Vagina (tissue), 2 donors: ENCODE measurements at places on chromosomes 5 and 9.

GRCh38 chr9:27933210-27934025, 360.1 kb upstream of the C9orf72 start:
- no peak for DNase-seq

DNA sequence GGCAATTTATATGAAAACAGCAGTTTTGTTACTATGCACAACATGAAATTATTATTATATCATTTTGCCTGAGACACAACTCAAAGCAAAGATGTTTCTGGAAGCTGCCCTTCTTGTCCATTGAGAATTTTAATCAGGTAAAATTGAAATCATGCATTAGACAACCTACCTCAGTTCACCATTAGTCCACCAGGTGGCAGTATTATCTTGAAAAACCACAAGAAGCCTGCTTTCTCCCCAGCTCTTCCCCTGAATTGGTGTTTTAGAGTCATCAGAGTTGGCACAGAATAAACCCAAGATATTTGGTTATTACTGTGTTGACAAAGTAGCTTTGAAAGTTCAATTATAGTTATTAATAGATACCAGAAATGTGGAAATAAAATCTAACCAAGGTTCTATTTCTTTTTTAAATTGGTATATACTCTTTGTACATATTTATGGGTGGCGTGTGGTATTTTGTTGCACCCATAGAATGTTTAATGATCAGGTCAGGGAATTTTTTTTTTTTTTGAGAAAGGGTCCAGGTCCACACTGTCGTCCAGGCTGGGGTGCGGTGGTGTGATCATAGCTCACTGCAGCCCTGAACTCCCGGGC, 25.7 kb downstream of the UTP15 start:
- no peak for DNase-seq

DNA sequence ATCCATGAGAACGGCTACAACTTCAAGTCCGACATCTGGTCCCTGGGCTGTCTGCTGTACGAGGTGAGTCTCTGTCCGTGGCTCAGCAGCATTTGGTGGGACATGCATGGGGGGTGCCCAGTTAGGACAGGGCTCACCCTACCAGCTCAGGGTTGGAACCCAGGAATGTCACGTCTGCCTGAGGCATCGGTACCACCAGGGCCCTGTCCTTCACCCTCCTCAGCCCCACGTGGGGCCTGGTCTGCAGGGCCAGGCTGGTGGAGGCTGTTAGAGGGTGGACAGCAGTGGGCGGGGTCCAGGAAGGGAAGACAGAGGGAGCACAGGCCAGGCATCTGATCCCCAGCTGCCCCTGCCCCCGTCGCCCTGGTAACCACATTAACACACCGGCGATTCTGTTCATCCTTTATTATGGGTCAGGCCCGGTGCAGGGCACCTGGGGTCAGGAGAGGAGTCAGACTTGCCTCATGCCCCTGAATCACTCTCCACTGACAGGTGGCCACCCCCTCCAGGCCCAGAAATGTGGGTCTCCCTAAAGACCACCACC, 75.6 kb downstream of the PSMB7 start:
- no peak for DNase-seq

DNA sequence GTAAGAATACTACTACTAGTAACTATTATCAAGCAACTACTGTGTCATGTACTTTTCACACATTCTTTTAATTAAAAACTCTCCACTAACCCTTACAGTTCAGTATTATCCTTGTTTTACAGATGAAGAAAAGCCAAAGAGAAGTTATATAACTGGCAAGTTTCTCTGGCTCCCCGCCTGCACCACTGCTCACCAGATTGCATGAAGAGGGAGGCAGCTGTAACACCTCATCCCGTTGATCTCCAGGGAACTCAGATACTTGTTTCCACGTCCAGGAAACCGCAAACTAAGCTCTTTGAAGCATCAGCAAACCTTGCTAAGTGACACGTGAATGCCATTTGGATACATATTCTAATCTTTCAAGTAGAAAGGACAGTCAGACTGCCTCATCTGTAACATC, 70.3 kb downstream of the RIGI start:
- DNase-seq: no peak

GRCh38 chr9:92512622-92513021, 23.2 kb downstream of the ECM2 start:
- DNase-seq: no peak

DNA sequence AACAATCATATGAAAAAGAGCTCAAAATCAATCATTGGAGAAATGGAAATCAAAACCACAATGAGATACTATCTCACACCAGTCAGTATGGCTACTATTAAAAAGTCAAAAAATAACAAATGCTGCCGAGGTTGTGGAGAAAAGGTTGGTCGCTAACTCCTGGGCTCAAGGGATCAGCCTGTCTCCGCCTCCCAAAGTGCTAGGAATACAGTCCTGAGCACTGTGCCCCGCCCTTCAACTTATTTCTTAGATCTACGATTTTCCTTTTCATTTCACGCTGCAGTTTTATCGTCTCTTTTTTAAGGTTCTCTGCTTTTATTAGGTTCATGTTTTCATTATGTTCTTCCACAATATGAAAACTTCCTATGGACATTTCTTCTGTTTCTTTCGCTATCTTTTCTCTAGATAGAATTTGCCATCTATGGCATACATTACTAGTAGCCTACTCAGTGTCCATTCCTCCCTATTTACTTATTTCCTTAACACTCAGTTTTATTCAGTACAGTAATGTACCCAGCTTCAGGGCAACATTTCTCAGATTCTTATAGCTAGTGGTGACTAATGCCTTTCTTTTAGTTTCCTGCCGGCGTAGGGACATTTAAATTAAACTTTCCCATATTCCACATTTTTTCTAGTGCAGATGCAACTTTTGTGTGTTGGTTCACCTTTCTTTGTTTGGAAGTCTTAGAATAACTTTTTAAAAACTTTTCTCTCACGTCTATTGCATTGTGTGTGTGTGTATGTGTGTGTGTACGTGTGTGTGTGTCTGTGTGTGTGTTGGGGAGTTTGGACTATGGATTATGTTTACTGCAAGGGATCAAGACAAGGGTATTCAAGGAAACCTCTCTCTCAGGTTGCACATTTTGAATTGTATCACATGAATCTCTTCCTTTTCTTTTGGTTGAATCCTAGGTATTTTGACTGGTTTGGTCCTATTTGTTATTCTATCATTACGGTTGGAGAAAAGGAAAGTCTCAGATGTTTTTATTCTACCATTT, 21.6 kb upstream of the FBN2 start:
- DNase-seq: no peak

GRCh38 chr5:27705661-27706060, 667.3 kb upstream of the CDH9 start:
- no peak for DNase-seq

- DNase-seq: peak; percentile 89
Observed at GRCh38 chr5:91313757-91314673, 69.1 kb downstream of the ARRDC3 start.

- DNase-seq: no peak
Observed at GRCh38 chr5:154371687-154372086, 74.1 kb upstream of the SAP30L start.

DNA sequence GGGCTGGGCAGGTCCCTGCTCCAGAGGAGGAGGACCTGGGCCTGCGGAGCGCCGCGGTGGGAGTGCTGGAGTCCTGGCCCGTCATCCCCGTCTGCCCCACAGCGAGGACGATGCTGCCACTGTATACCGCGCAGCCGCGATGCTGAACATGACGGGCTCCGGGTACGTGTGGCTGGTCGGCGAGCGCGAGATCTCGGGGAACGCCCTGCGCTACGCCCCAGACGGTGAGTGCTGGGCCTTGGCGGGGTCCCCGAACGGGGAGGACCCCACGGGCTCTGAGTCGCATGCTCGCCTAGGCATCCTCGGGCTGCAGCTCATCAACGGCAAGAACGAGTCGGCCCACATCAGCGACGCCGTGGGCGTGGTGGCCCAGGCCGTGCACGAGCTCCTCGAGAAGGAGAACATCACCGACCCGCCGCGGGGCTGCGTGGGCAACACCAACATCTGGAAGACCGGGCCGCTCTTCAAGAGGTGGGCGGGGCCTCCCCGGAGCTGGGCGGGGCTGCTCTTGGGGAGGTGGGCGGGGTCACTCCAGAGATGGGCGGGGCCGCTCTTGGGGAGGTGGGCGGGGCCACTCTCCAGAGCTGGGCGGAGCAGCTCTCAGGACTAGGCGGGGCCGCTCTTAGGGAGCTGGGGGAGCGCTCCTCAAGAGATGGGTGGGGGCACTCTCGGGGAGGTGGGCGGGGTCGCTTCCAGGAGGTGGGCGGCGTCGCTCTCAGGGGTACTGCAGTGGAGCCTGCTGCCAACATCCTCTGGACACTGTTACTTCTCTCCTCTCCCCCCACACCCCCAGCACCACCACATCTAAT, 13.1 kb downstream of the LRRC26 start:
- no peak for DNase-seq

DNA sequence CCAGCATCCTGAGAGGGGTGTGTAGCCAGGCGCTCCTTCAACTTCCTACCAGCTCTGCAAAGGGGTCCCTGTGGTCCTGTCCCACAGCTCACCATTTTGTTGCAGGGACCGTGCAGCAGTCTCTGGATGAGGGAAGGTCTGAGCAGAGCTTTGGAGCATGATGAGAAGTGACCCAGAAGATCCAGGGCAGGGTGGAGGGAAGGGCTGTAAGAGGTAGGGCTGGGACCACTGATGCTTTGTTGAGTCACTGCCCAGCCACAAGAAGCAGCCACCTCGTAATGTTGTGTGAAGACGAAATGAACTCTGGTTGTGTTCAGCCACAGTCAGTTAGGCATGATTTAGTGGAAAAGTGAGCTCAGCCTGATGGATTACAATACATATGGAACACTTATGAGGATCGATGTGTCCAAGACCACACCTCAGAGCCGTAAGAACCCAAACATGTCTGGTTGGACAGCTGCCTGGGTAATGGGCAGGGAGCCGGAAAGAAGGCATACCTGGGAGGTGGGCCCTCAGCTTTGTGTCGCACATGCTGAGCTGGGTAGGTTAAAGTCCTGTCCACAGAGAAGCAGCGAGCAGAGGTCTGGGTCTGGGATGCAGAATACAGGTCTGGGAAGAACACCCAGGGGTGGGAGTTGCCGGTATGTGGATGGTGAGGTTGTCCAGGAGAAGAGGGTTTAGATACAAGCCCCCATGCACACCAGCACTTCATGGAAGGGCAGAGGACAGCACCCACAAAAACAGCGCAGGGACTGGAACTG, 250.1 kb downstream of the GADD45G start:
- no peak for DNase-seq

- DNase-seq: no peak
Observed at GRCh38 chr5:34712565-34712964, 56.4 kb downstream of the RAI14 start.

- no peak for DNase-seq
Observed at GRCh38 chr9:81526587-81526986, 162.8 kb downstream of the TLE1 start.

GRCh38 chr5:104016646-104017045, 454.1 kb upstream of the NUDT12 start:
- DNase-seq: no peak

DNA sequence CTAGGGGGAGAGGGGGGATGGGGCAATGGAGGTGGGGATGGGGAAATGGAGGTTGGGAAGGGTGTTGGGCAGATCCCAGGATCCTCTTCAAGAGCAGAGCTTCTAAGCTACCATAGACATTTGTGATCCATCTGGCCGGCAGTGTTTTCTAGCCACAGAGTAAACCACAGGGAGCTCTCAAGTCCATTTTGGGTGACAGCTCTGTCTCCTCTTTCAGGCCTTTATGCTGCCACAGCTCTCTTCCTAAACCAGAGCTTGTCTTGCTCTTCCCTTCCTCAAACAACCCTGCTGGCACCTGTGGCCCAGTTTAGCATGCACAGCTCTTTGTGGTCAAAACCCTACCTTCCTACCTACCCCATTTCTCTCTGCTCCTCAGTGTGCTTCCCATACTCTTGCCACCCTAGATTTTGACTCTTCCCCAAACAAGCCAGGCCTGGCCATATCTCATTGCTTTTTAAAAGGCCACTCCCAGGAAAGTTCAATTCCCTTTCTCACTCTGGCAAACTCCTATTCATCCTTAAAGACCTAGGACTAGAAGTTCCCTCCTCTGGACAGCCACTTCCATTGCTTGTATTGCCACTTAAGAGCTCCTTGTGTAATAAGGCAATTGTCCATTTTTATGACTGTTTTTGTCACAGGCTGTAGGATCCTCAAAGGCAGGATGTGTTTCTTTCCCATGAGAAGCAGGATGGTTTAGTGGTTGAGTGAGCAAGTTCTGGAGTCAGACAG, 84.3 kb upstream of the PANK3 start:
- DNase-seq: no peak

DNA sequence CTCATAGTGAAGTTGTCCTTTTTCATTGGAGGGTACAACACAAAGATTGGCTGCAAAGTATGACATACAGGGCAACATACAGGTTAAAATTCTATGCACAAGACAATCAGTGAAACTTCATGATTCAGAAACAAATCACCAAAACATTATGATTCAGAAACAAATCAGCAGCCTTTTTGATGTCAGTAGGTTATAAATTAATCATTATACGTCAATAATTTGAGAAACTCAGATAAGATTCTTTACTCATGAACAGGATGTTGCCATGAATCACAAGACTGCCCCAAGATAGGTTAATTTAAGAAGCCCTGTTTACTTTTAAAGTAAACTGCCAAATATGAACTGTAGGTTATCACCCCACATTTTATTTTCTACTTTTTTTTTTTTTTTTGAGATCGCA, 62.2 kb upstream of the IL33 start:
- no peak for DNase-seq

GRCh38 chr5:144328494-144328893, 157.8 kb downstream of the KCTD16 start:
- DNase-seq: no peak

DNA sequence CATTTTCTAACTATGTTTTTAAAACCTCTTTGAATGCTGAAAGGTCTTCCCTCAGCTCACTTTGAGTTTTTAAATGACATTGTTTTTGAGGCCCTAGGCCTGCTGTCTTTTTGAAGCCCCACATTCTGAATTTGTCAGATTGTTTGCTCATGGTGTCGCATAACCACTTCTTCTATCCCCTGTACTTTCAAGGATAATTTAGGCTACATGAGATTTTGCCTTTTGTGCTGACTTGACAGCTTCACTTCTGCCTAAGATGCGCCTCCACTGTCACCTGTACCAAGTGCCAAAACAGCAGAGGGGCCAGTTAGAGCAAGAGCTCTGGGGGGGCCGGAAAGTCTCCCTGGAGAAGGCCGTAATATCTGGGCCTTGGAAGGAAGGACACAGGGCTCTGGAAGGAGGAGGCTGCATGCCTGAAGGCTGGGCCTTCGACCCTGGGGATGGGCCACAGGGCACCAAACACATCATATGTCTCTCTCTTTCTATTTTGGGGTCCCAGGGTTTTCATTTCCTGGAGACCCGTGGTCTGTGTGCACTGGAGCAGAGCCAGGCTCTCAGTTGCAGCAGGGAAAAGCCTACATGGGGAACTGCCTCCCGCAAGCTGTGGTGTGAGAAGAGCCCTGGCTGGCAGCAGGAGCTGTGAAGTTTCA, 49.1 kb downstream of the NDST1 start:
- DNase-seq: no peak

GRCh38 chr9:36560771-36561170, 11.9 kb upstream of the MELK start:
- DNase-seq: no peak

GRCh38 chr5:172380987-172381643, 73.2 kb downstream of the SH3PXD2B start:
- DNase-seq: no peak
